ENCODE measurements at places on chromosomes 5 and 9. TPM values are rescaled to one million over a fixed set of nuclear protein-coding genes. Genes with fewer than 3 reads are reported as not detected.

GRCh38 chr5:142484821-142485387 lies 160.1 kb upstream of the SPRY4 start:
- no peaks in the 10 kb centered on the region for H3K36me3 ChIP-seq
- no peaks in the 10 kb centered on the region for H3K27me3 ChIP-seq
- no peak overlapping the region for H3K27ac ChIP-seq
- no peak for DNase-seq
- no peaks in the 10 kb centered on the region for H3K4me1 ChIP-seq

DNA sequence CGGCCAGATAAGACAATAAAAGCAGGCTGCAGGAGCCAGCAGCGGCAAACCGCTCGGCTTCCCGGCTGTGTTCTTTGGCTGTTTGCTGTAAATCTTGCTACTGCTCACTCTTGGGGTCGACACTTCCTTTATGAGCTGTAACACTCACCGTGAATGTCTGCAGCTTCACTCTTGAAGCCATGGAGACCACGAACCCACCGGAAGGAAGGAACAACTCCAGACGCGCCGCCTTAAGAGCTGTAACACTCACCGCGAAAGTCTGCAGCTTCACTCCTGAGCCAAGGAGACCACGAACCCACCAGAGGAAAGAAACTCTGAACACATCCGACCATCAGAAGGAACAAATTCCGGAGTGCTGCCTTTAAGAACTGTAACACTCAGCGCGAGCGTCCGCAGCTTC lies 451.7 kb downstream of the AGTPBP1 start:
- H3K4me1 ChIP-seq = no peaks in the 10 kb centered on the region
- H3K36me3 ChIP-seq = no peaks in the 10 kb centered on the region
- no peak overlapping the region for H3K27ac ChIP-seq
- H3K4me3 ChIP-seq = no peak overlapping the region

The CDH6 gene
- 5.2 TPM for total RNA-seq

The STX17 gene
- 55.7 TPM for total RNA-seq

DNA sequence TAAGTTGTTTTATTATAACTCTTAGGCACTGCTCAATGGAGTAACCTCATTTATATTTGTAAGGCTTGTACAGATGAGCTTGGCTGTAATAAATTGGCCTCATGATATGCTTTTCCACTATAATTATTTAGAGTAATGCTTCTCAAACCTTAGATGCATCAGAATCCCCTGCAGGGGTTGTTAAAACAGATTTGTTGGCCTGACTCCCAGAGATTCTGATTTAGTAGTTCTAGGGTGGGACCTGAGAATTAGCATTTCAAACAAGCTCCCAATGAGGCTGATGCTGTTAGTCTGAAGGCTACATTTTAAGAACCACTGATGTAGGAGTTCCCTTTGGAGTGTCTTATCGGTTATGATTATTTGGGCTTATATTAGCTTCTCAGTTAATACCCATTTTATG lies 38.2 kb upstream of the ARSB start:
- H3K27me3 ChIP-seq = no peaks in the 10 kb centered on the region
- DNase-seq = no peak
- H3K4me3 ChIP-seq = no peak overlapping the region
- H3K36me3 ChIP-seq = no peaks in the 10 kb centered on the region

- H3K36me3 ChIP-seq = no peaks in the 10 kb centered on the region
- DNase-seq = no peak
- H3K4me3 ChIP-seq = no peak overlapping the region
- no peaks in the 10 kb centered on the region for H3K4me1 ChIP-seq
Measured at GRCh38 chr9:82466616-82467260, 478.2 kb downstream of the SPATA31D1 start.
